Activated CD4-positive, alpha-beta memory T cell treated with anti-CD3 and anti-CD28 coated beads for 36 hours (primary cell): ENCODE measurements at places on chromosomes 6 and 20.
A peak's percentile ranks its signal among the peaks of the same experiment; 100 is the strongest.

- DNase-seq = peak; percentile 29
Observed at GRCh38 chr6:24126586-24127192, 674 bp downstream of the NRSN1 start.

DNA sequence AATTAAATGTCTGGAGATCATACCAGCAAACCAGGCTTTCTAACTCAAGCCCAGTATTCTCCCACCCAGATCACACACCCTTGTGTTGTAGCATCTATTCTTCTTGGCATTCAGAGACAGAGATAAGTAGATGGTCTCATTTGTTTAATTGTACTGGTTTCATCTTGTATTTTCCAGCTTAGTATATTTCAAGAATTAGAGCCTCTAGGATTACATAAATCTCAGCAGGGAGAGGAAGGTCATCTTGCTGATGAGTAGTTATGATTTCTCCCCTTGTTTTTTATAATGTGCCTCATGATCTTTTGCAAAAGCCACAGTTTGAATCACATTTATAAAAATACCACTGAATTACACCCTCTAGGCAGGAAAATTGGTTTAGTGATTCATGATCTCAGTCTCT lies 106.6 kb upstream of the NRSN1 start:
- DNase-seq = no peak

DNA sequence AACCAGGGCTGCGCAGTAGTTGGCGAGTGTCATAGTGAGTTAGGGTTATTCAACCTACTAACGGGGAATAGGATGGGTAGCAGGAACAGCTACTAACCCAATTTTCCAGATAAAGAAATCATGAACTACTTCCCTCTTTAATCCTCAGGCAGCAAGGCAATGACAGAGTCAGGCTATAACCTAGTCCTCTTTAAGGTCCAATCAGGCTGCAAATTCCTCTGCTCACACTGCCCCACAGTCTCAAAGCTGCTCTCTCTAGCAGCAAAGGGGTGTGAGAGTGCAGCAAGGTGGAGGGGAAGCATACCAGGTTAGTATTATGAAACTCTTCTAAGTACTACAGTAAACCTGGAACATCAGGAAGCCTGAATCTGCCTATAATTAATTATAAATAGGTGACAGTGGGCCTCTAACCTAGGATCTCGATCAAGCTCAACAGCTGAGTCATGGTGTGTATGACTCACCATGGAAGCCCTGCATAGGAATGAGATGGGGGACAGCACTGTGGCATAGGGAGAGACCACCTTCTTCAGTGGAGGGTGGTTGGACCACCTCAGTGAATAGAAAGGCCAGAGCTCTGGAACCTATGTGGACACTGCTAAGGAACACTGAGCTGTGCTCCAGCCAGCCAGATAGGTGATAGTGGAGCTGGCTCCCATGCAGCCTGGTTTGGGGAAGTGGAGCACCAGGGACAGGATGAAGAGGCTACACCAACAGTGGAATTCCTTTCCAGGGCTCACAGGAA lies 7.9 kb downstream of the PEX6 start:
- DNase-seq = peak; percentile 17

GRCh38 chr6:138422861-138423260 lies 18.8 kb downstream of the HEBP2 start:
- DNase-seq = no peak

GRCh38 chr6:112360498-112360897 lies 13.4 kb downstream of the RFPL4B start:
- no peak for DNase-seq

DNA sequence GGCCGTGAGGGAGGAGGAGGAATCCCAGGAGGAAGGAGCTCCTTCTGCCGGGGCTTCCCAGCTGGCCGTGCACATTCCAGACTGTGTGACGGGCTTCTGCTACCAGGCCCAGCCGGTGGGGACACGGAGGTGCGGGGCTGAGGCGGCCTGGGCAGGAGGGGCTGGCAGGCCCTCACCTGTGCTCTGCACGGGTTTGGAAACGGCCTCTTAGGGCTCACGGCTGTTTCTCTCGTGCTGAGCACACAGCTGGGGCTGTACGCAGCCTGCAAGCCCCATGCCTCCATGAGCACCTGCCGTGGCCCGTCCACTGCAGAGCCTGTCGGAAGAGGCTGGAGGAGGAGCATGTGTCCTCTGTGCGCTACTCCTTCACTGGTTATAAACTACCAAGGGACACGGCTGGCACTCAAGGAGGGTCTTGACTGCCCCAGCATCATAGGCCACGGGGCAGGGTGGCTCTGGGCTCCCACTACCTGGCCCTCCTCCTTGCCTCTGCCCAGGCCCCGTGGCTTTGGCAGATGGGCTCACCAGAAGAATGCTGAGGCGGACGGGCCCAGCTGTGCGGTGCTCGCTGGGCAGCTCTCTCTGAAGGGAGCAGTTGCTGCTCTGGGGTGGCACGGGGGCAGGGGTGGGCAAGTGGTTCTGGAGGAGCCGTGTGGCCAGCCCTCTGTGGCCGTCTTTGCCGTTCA lies 15.8 kb downstream of the NPEPL1 start:
- DNase-seq = peak; percentile 3

DNA sequence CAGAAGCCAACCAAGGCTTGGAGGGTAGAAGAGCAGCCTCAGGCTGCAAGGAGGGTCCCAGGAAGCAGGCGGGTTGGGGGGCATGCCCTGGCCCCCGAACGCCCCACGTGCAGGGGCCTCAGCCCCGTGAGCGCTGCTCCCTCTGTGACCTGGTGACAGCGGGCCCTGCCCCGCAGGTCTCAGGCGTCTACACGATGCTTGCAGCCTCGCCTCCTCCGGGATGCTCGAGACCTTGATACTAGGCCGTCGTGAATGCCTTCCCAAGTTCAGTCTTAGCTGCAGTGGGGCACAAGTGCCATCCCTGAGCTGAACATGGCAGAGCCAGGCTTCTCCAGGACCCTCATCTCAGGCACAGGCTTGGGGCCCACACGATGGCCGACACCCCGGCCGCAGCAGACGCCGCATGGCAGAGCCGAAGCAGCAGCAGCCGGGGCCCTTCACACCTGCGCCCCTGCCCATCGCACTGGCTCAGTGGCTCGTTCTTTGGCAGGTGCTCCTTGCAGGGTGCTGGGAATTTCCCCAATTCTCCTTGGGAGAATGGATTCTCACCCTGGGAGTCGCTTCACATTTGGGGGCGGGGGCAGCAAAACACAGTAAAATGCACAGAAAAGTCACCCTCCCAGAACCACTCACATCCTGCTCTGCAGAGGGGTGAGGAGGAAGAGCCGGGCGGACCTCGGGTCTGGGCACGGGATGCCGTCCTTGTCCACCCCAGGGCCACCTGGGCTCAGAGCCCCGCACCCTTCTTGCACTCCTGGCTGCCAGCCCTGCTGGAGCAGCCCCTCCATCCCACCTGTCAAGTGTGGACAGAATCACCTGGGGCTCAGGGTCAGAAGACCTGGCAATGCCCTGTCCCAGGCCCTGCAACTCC lies 161.8 kb downstream of the DLL1 start:
- DNase-seq = peak; percentile 4

DNA sequence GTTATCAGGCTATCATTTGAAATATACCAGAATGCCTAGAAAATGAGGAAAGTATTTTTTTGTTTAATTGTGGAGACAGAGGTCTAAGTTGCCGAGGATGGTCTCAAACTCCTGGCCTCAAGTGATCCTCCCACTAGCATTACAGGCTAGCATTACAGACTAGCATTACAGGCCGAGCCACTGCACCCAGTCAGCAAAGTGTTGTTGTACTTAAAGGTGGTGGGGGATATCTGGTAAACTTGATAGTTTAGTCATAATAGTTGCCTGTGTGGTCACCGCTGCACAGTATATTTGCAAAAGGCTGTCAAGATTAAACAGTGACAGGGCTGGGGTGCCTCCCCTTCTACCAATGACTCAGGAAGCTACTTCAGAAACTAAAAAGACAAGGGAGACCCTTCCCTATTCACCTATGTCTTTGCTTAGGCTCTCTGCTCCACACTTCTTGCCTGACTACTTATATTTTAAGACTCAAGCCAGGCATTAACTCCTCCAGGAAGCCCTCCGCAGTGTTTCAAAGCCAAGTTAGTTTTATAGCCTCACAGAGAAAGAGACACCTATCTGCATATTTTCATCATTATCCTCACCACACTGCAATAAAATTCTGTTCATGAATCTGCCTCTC lies 3.1 kb upstream of the AKIRIN2 start:
- DNase-seq = peak; percentile 82

- DNase-seq = no peak
Observed at GRCh38 chr6:129801909-129802308, 59.2 kb downstream of the TMEM244 start.

DNA sequence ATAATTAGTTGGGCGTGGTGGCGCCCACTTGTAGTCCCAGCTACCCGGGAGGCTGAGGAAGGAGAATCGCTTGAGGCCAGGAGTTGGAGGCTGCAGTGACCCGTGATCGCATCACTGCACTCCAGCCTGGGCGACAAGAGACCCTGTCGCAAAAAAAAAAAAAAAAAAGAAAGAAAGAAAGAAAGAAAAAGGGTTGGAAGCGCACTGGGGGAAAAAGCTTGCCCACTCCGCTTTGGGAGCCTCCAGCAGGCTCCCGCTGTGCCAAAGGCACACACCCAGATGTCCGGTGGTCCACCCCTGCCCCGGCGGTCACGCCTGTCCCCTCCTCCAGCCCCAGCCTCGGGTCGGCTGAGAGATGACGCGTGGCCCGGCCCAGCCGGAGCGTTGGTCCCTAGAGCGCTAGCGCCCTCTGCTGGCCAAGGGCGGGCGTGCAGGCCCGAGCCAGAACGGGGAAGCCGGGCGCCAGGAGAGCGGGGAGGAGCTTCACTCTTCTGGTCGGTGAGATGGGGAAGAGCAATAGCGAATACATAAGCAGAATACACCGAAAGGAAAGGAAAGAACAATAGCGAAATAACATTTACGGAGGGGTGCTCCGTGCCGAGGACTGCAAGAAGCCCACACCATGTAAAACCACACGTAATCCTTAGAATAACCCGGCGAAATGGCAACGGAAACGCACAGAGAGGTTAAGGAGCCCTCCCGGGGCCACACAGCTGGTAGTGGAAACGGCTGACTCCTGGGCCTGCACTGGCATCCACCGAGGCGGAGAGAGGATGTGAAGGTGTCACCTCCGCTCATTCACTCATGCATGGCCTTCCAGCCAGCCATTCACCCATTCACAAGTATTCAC lies 41.7 kb downstream of the UBE2V1 start:
- DNase-seq = peak; percentile 94
